ENCODE measurements at places on chromosomes 1 and 21.

DNA sequence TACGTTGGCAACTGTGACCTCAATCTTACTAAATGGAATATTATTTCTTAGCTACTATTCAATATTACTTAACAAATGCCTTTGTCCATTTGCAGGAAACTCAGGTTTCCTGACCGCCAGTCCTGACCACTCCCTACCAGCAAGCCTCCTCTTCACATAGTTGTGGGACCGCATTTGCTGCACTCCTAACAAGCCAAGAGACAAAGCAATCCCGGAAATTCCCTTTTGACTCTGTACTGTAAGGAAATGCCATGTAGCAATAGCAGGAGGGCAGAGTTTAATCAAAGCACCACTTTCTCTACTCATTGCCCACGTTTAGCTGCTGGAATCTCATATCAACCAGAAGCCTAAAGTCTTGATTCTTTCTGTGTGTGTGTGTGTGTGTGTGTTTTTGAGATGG lies 28.1 kb upstream of the ACBD6 start:
- no peak for DNase-seq

- DNase-seq: no peak
Measured at GRCh38 chr1:81006502-81006901, 794.2 kb upstream of the ADGRL2 start.

- DNase-seq: no peak
Measured at GRCh38 chr1:86387916-86388627, 8.1 kb downstream of the ODF2L start.

- DNase-seq: no peak
Measured at GRCh38 chr1:54850737-54851136, 36.3 kb downstream of the DHCR24 start.

DNA sequence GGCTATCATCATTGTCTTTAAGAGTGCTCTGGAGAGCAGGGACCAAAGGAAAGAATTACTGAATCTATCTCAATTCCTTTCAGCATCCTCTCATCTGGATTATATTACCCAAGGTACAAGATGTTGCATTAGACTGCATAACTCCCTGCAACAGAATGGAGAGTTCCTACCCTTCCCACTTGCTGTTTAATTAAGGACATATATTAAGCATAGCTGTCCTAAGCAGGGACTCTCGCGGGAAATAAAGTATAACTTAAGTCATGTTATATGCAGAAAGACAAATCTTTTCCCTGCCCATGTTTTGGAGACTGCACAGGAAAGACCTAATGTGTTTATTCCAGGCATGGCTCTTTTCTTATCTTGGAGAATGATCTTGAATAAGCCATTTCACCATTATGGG lies 6.8 kb upstream of the JAM2 start:
- DNase-seq: no peak

GRCh38 chr1:28099050-28099769 lies 10.8 kb upstream of the EYA3 start:
- no peak for DNase-seq

DNA sequence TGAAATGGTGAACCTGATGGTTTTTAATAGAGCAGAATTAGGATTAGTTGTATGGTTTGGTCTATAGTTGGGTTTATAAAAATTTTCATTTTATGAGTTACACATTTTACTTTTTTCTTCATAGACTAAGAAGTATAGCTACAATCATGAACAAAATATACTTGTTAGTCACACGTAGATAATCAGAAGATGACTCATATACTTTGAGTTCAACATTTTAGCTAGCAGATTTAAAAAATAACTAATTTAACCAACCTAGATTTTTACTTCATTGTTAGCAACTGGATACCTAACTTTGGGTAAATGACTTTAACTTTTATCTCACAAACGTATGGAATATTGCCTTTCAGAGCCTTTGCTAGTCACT lies 27.9 kb downstream of the MORC3 start:
- no peak for DNase-seq

DNA sequence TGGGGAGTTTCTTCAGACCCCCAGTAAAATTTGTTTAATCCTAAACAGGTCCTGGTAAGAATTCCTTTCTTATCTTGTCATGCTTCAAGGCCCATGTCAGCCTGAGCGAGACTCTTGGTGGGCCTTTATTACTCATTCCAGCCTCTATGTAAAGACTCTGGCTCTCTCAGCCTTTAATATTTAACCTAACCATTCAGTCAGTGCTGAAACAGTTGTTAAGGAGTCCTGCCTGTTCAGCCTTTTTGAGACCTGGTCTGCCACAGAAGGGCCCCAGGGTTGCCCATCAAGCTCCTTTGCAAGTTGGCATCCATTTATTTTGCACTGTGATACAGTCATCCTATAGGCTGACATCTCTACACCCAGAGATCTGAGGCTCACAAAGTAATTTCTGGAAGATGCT lies 107.7 kb upstream of the VANGL1 start:
- no peak for DNase-seq

DNA sequence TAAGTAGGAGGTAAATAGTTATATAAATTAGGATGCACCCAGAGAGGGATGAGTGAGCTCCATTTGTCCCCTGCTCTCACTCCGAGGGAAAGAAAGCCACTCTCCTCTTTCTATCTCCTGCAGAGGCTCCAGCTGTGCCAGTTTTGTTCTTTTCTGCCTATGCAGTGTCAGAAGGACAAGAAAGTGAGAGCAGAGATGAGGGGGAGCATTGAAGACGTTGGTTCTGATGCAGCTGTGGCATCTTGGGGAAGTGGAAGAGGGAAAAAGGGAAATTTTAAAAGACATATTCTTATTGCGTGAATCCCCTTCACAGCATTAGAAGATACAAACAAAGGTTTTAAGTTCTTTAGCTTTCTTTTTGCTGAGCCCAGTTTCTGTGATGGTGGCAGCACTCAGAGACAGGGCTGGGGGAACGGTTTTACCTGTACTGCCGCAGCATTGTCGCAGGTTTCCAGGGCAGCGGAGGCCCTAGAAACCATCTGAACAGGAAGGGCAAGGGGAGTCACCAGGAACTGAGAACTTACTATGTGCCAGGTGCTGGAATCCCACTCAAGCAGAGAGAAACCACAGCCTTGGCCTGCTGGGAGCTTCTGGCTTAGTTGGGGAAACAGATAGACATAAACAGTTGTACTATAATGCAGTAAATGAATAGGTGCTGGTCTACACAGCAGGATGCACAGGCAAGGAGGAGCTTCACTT lies 44.9 kb upstream of the USP24 start:
- no peak for DNase-seq

DNA sequence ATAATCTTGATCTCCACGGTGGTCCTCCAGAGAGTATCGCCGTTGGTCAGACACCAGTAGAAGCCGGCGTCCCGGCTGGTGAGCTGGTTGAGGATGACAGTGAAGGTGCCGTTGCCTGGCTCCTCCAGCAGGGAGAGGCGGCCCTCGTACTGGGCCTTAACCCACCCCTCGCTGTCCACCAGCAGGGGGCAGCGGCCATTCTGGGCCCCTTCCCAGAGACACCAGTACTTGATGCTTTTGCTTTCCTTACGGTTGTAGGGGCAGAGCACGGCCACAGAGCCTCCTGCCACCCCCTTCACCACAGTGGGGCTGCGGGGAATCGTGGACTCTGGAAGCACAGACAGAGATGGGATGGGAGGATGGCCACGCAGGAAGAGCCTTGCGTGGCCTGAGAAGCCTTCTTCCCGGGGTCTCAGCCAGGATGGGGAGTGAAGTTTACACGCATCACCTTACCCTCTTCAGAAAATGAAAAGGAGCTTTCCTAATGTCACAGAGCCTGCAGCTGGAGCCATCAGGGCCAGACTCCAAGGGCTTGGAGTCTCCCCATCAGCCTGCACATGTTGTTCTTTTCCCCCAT lies 10.7 kb downstream of the PIGR start:
- DNase-seq: peak; percentile 38

DNA sequence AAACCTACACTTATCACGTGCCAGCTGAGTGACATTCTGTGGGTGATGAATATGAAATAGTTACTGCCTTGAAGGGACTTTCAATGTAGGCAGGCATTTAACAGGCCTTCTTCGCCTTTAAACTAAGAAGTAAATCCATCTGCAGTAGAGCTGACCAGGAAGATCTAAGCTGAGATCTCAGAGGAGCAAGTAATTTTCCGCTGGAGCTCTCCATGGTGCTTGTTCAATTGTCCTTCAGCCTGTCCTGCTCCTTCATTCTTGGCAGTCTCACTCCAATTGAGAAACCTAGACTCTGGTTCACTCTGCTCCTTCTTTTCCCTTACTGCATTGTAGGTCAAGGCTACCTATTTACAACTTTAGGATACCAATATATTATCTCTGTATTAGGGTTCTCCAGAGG lies 183.5 kb downstream of the HMCN1 start:
- peak; percentile 10 for DNase-seq

DNA sequence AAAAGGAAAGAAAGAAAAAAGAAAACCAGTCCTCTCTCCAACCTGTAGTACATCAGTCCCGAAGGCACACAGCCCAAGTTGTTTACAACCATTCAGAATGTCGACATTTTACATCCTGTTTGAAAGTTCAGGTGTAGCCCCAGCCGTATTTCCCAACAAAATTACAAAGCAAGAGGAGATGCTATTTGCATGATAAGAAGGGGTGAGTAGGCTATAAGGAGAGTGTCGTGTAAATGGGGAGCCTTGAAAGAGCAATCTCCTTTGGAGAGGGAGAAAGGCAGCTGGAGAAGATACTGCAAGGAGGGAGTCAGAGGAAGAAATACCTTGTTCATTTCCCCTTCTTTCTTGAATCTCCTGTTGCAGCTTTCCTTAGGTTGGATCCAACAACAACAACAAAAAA lies 35.5 kb upstream of the DENND1B start:
- DNase-seq: no peak

GRCh38 chr1:113930499-113931161 lies 1.5 kb downstream of the HIPK1 start:
- no peak for DNase-seq

DNA sequence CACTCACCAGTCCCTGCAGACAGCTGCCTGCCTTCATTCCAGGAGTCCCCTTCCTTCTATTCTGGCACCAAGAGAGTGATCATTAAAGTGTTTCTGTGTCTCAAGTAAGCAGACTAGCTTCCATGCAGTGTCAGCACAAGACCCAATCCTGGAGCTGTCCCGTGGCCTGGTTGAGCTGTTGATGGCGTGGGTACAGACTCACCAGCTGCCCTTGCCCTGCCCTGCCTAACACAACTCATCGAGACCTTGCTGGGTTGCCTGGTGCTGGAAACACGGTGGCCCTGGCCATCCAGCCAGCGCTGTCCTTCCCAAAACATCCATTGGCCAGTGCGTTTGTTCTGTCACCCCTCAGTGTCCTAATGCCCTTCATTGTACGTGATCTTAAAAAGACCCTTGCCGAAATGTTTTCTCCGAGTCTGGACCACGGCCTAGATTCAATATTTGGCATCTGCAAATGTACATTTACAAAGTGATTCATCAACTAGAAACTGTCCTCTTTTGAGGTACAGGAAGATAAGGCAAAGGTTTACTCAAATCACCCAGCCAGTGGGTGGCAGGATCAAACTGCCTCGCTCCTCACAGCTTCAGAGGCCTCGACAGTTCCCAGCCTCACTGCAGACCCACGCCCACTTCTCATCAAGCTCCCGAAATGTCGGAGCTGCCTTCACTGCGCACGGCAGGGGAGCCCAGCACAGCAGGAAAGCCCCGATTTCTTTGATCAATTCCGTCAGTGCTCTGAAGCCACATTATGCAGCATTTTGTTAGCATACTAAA lies 494.2 kb downstream of the KIF26B start:
- no peak for DNase-seq

GRCh38 chr1:98045211-98045766 lies 124.5 kb upstream of the DPYD start:
- peak; percentile 10 for DNase-seq

DNA sequence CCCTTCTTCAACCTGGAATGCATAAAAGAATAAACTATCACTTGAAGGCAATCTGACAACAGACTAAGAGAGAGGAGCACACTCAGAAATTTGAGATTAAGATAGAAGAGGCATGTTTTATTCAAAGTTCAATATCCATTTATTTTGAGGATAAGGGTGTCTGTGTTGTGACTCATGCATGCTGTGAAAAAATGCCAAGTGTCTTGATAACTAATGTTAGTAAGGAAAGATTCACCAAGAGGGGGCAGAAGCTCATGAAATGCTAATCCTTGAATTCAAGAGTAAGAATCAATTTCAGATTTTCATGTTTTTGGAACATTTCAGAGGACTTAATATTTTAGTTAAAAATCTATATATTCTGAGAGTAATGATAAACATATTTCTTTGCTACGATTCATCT lies 94.0 kb downstream of the IFI44 start:
- DNase-seq: no peak

DNA sequence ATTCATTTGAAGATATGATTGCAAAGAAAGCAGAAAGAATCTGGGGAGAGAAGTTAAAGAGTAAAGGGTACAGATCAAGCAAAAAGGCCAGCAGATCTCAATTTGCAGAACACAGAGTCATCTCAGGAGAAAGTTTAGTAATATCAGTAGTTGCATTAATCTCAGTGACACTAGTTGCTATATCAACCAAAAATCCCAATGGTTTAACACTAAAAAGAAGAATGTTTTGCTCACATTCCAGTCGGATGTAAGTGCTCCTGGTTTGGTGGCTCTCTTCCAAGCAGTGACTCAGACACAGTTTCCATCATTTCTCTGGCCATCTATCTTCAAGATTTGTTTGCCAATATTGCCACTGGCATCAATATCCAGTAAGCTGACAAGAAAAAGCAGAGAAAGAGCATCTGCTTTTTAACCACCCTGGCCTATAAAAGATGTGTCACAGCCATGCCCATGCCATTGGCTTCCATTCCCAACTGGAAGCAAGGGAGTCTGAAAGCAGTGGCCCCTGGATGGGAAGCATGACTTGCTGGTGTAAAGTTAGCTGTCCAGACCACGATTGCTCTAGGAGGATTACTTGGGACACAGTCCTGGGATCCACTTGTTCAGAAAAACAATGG lies 45.5 kb upstream of the AIM2 start:
- DNase-seq: no peak

All from heart right ventricle (tissue), 16 donors.